ENCODE measurements at places on chromosomes 12 and 14.
A peak's percentile ranks its signal among the peaks of the same experiment; 100 is the strongest.

DNA sequence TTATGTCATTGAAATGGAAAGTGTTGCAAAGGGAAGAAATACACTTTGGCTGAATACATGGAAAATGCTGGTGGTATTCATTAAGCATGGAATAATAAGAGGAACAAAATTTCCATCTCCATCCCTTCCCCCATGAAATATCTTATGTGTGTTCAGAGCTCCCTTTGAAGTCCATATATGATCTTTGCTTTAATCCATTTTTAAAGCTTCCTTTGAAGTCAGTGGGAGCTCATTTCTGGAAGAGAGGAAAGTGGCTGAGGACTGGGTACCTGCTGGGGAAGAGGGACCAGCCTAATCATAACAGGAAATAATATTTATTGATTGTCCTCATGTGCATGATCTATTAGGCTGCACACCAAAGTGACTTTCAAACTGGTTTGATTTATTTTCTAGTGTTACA is 49.2 kb downstream of the AKAP6 start:
- DNase-seq: no peak

DNA sequence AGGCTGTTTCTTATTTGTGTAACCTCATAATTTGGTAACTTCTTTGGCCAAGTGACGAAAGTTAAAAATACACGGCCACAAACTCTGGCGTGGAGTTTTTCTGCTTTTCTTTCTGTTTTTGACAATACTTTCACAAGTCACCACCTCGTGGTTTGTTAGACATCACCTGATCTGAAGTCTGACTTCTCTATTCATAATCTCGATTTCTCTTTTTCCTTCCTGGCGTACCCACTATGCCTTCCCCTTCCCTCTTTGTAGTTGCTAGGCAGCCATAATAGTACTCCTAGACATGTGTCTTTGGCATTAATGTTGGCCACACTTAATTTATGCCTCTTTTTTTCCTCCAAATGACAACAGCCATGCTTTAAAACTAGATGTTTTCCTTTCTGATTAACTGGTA is 97.6 kb downstream of the POLR3B start:
- no peak for DNase-seq

DNA sequence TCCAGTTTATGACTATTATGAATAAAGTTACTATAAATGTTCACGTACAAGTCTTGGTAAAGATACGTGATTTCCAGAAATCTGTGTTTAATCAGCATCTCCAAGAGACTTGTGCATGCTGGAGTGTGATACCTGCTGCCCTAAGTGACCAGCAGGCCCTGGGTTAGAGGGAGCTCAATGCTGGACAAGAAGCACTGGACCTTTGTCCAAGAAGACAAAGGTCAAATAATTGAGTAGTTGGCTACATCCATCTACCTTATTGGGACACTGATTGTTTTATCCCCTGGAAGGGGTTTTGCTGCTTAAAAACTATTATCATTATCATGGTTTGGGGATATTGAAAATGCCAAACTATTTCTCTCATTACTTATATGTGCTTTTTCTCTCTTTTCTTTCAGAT is 37.0 kb upstream of the CHST11 start:
- DNase-seq: no peak

DNA sequence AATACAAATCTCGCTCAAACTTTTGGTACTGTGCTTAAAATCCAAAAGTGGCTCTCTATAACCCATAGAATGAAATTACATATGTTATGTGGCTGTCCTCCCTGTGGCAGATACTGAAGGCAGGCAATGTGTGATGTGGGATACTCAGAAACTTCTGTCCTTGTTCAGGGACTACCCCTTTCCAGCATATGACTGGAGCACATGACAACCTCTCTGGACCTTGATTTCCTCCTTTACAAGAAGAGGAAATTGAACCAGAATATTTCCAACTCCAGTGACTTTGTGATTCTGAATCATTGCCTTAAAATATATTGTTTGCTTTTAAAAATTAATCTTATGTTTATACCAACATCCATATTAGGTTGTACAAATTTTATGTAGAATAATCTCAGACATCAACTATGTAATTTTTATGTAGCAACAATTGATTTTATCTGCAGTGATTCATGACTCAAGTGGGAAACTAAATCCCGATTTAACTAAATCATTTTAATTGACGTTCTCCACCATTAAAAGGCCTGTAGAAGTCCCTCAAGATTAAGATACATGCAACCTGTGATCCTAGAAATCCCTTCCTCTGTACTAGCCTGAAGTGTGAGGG is 162.4 kb downstream of the AKAP6 start:
- DNase-seq: peak; percentile 18

DNA sequence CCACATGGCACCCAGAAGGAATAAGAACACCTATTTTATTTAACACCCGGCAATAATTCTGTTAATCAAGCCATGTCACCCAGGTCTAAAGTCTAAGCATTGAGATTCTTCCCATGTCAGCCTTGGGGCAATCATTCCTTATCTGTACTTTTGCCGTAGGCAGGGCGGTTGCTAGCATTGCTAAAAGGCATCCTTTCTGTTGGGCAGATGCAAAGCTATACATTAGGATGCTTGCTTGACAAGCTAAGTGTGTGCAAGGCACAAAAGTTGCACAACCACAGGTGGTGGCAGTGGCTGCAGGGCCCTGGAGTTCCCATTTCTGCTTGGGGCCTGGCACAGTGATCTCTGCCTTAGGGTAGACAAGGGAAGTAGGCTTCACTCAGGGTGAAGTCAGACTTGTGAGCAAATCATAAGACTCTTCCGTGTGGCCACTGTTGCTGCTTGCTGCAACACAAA is 12.5 kb upstream of the GALNT6 start:
- DNase-seq: no peak

GRCh38 chr14:90358359-90358758 is 26.6 kb upstream of the NRDE2 start:
- DNase-seq: no peak

- DNase-seq: no peak
These were observed 53.5 kb upstream of the PPP2R5C start for GRCh38 chr14:101707863-101708620.

DNA sequence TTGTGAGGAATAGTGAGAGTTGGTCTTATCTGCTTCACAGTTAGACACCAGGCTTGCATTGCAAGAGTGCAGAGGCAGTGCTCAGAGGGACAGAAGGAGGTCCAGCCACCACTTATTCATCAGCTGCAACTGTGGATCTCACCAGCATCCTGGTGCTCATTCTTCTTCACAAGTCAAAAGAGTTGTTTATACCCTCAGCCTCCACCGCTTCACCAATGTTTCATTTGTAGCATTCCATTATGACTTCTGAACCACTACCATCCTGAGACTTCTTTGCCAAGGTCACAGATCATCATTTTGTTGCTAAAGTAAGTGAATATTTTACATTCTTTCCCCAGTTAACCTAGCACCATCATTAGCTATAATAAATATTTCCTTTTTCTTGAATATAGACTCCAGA is 230.5 kb upstream of the KITLG start:
- no peak for DNase-seq

- no peak for DNase-seq
These were observed 45.1 kb upstream of the TRAF3 start for GRCh38 chr14:102731871-102732800.

DNA sequence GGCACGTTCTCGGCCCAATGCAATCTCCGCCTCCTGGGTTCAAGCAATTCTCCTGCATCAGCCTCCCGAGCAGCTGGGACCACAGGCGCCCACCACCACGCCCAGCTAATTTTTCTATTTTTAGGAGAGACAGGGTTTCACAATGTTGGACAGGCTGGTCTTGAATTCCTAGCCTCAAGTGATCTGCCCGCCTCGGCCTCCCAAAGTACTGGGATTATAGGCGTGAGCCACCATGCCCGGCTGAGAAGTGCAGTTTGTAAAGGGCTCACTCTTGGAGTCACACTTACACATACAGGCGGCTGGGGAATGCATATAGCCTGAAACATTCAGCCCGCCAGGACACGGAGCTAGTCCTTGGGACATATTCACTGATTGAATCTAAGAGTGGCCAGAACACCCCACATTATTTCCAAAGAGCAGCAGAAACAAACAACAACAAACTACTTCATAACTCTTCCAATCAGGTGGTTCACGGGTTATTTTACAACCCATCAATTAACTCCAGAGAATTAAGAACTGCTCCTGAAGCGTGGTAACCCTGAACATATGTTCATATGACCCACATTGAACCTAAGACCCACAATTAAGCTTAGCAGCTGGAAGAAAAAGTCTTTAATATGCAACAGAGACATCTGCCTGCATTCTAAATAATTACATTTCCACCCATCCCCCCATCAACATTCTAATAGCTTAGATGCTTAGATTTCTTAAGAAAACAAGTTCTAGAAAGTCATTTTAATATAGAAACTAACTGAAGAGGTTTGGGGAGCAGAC is 49.2 kb downstream of the SSH1 start:
- no peak for DNase-seq

GRCh38 chr12:25591144-25591543 is 38.1 kb upstream of the LMNTD1 start:
- no peak for DNase-seq

- no peak for DNase-seq
These were observed 59.3 kb upstream of the VASH1 start for GRCh38 chr14:76701981-76702380.

DNA sequence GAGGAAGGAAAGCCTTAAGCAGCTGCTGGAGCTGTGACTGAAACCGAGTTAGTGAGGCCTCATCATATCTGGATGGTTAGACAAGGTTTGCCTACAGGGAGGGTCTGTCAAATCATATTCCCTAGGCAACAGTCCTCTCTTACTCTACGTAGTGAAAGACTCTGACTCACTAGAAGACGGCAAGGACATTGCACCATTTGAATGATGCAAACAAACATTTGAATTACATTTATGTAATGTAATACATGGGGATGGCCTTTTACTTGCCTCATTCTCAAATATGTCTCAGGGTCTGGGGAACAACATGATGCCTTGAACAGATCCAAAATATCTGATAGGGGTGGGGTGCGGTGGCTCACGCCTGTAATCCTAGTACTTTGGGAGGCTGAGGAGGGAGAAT is 29.8 kb upstream of the STRAP start:
- DNase-seq: peak; percentile 69

DNA sequence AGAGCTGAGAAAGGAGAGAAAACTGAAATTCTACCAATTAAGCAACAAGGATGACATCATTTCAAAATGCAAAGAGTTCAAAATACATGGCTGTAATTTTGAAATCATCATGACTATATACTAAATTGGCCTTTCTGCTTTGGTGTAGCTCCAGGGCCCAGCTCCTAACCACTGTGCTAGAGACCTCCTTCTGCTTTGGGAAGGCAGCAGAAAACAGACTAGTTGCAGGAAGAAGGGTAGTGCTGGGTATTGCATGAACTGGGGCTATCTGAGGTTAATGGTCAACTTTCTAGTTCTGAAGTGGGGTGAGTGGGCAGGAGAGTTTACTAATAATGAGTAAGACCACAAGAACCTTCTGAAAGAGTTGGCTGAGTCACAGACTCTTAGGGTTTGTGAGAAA is 66.2 kb downstream of the PTGER2 start:
- DNase-seq: peak; percentile 84

GRCh38 chr14:90444077-90444696 is 47.4 kb downstream of the CALM1 start:
- no peak for DNase-seq

- no peak for DNase-seq
These were observed 126.1 kb upstream of the MAX start for GRCh38 chr14:65228436-65228835.

- no peak for DNase-seq
These were observed 64.6 kb downstream of the VRK1 start for GRCh38 chr14:96861568-96862310.

GRCh38 chr12:53538209-53538689 is 31.0 kb upstream of the NPFF start:
- DNase-seq: no peak

DNA sequence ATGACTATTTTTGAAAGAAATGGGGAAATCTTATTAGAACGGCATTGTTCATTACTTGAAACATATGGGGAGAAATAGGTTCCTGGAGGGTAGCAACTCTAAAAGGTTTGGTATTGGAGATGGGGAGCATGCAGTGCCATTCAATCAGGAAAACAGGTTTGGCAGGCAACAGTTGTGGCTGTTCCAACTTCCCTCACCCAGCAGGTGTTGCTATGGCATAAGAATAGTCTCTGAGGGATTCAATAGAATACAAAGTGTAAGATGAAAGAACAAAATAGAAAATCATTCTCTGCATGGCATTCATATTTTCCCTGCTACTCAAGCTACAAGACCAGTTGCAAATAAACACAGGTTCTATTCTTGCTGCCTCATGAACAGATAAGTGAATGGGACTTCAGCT is 393.3 kb upstream of the RPL10L start:
- no peak for DNase-seq

- no peak for DNase-seq
These were observed at the start of gene KRT7 for GRCh38 chr12:52232674-52233461. KRT7 (plus strand) TSS chr12:52233243; CDS start chr12:52233297, 54 bp downstream.

DNA sequence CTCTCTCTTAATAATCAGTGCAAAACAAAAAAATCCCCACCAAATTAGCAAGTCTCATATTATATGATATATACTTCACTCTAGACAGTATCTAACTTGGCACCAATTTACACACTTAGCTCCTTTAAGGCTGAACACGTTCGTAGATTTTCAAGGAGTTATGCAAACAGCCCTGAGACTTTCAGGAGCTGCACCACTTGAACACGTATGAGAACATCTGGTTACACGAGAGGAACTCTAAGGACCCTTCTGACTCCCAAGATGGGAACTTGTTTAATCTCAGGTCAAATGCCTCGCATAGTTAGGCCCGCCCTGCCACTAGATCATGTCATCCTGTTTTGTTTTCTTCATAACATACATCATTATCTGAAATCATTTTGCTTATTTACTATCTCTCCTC is 10.0 kb downstream of the SPRING1 start:
- DNase-seq: no peak

- no peak for DNase-seq
These were observed 76.1 kb downstream of the METTL25 start for GRCh38 chr12:82434392-82434911.

GRCh38 chr12:116490471-116490870 is 68.7 kb upstream of the MAP1LC3B2 start:
- DNase-seq: peak; percentile 66

GRCh38 chr12:127675936-127676335 is 591.0 kb upstream of the TMEM132C start:
- DNase-seq: no peak

DNA sequence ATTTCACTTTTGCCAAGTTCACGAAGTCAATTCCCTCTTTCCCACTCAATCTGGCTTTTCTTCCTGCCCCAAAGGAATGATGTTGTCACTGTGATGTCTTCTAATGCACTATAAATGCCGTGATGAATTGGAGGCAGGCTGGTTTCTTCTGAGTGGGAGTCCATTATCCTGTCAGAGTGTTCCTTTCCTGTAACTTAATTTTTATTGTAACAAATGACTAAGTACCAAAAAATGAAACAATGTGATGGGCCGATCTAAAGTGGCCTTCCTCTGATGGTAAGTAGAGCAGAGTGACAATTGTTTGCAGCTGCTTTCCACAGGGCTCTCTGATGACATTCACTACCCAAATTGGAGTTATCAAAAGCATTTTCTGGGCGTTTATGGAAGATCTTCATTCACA is 22.2 kb downstream of the TMEM30B start:
- peak; percentile 46 for DNase-seq

GRCh38 chr12:92726850-92727249 is 24.1 kb downstream of the PLEKHG7 start:
- no peak for DNase-seq

All from HCEC 1CT (cell line).